ENCODE measurements at places on chromosomes 7 and 10.

DNA sequence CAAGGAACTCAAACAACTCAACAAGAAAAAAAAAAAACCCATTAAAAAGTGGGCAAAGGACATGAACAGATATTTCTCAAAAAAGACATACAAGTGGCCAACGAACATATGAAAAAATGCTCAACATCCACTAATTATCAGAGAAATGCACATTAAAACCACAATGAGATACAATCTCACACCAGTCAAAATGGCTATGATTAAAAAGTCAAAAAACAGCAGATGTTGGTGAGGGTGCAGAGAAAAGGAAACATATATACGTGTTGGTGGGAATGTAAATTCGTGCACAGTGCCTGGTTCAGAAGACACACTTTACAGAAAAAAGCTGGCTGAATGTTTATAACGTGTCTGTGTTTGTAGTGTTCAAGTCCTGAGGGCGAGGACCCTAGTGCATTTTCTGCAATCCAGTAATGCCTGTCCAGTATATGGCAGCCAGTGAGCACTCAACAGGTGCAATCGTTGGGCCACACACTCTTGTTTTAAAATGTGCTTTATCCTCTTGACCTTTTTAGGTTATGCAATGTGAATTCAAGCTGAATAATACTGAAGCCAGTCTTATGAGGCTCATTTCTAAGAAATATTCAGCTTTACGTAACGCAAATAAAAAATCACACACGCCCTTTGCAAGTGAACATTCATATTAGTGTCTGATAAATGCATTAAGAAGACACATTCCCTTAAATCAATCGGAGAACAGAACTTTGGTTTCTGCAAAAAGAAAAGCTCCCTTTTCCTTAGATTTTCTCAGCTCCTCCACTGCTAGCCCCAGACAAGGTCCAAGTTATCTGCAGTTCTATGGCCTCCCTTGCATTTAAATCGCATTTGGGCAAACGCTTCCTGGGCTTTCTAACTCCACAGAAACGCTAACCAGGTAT is 813 bp upstream of the MTURN start:
- DNase-seq = no peak

GRCh38 chr7:12228024-12228423 is 16.9 kb downstream of the TMEM106B start:
- no peak for DNase-seq

- no peak for DNase-seq
Measured at GRCh38 chr10:97734021-97734420, 2.9 kb upstream of the ZFYVE27 start.

DNA sequence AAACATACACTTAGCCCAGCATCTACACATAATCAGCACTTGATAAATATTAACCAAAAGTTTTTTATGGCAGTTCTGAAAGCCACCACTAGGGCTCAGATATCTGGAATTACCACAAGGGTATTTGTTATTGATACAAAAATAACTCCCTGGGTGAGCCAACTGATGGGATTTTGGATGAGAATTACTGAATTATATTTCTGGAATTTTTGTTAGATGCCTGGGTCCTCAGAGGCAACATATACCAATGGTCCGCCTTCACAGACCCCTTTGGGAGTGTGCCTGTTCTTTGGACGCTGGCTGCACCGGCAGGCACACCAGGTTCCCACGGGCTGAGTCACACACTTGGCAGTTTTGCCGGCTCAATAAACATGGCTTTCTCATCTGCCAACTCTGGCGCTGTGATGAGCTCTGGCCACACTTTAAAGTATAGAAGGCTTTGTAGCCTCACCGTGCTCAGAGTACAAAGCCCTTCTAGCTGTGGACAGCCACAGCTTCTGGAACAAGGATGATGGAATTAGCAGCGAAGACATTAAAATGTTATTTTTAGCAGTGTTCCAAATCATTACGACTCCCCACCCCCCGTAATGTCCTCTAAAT is 24.5 kb upstream of the EEPD1 start:
- peak; percentile 87 for DNase-seq

GRCh38 chr7:51085034-51085692 is 231.4 kb downstream of the COBL start:
- DNase-seq = no peak

GRCh38 chr10:29748109-29748650 is 113.4 kb upstream of the SVIL start:
- DNase-seq = no peak

- DNase-seq = no peak
Measured at GRCh38 chr10:354901-355617, 219.8 kb downstream of the ZMYND11 start.

- DNase-seq = no peak
Measured at GRCh38 chr10:129839285-129840195, 124.5 kb downstream of the EBF3 start.

- no peak for DNase-seq
Measured at GRCh38 chr10:131063311-131063710, 248.2 kb downstream of the TCERG1L start.

- DNase-seq = no peak
Measured at GRCh38 chr7:151891182-151891581, 14.3 kb upstream of the PRKAG2 start.

DNA sequence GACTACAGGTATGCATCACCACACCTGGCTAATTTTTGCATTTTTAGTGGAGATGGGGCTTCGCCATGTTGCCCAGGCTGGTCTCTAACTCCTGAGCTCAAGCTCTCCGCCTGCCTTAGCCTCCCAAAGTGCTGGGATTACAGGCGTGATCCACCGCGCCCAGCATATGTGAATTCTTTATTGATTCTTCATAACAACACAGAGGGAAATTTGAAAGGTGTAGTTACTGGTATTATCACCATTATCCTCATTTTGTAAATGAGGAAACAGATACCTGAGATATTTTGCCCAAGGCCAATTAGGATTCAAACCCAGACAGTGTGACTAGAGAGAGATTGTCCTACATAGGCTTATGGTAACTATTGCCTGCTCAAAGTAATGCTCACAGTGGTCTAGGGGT is 22.6 kb downstream of the TCF7L2 start:
- no peak for DNase-seq

DNA sequence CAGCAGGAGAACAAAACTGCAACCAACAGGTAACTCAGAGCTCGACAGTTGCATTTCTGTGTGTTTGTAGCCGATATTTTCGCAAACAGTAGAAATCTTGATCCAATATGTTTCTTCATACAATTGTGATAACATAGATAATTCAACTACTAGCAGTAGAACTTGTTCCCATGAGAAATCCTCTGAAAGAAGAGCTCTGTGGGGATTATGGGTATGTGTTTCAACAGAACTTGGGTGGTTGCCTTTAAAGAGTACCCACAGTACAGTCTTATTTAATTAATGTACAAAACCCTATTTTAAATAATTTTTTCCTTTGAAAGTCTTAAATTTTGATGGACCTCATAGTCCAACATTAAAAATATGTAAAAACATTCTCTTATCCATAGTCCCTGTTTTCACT is 266.1 kb downstream of the PARD3 start:
- no peak for DNase-seq

DNA sequence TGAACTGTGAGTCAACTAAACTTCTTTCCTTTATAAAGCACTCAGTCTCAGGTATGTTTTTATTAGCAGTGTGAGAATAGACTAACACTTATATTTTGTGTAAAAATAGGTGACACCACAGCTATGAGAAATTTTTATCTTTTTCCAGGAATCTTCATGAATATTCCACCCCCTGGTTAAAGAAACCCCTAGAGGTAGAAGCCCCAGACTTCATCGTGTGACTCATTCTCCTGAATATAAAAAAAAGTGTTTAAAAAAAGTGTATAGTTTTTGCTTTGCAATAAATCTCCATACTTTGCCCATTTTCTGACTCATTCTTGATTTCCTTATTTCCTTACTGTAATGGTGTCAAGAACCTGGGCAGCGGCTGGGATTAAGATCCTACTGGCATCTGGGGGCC is 667.6 kb upstream of the CELF2 start:
- no peak for DNase-seq

GRCh38 chr10:78433766-78434535 is 400.3 kb downstream of the RPS24 start:
- DNase-seq = no peak

- DNase-seq = no peak
Measured at GRCh38 chr10:12726971-12727831, 274.3 kb downstream of the CCDC3 start.

- no peak for DNase-seq
Measured at GRCh38 chr10:79270466-79271246, 76.6 kb upstream of the PPIF start.

DNA sequence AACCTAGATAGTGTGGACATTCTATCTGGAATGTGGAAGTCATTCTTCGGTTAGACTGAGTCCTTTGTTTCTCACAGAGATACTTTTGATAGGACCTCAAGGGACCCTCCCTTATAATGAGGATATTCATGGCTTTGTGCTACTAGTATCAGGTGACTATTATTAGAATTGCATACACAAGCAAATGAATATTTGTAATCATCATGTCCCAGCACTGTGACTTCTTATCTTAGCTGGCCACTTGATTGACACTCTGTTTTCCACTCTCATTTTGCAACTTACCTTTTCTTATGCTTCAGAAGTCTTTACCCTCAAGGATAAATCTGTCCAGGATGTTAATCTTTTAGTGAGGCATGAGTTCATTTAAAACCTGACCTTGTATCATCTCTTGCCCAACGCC is 268.2 kb upstream of the FZD1 start:
- DNase-seq = no peak

DNA sequence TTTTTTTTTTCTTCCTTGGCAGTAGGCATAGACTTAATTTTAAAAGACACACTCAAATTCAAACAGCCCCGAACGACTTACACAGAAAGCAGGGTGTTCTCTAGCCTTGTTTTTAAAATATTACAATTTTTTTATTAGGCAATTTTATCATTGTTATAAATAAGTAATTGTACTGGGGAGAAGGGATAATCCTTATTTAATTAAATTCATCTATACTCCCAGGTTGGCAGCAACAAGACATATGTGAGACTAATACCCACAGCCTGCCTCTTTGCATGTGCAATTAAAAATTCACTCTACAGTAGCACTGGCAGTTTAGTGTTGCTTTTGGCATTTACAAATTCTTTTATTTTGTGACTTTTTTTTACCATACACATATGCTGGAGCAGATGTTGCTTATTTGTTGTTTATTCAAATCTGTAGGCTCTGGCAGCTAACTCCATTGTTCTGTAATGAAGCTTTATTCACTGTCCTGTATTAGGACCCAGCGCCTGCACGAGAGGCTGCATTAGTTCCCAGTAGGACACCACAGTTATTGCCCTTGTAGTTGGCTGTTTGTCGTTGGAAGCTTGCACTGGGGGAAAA is 84.9 kb upstream of the PPP1R17 start:
- no peak for DNase-seq

DNA sequence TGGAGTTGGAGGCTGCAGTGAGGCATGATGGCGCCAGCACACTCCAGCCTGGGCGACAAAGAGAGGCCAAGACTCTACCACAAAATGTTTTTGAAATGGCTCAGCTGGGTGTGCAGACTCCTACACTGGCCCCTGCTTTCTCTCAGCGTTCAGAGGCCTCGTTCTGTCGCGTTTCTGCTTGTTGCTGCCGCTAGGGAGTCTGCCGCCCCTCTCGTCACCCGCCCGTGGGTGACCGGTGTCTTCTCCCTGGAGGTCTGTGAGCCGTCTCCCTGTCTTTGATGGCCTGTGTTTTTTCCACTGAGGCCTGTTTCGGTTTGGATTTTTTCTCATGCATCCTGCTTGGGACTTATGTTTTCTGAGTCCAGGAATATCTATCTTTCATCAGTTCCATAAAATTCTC is 23.6 kb upstream of the UNCX start:
- no peak for DNase-seq

DNA sequence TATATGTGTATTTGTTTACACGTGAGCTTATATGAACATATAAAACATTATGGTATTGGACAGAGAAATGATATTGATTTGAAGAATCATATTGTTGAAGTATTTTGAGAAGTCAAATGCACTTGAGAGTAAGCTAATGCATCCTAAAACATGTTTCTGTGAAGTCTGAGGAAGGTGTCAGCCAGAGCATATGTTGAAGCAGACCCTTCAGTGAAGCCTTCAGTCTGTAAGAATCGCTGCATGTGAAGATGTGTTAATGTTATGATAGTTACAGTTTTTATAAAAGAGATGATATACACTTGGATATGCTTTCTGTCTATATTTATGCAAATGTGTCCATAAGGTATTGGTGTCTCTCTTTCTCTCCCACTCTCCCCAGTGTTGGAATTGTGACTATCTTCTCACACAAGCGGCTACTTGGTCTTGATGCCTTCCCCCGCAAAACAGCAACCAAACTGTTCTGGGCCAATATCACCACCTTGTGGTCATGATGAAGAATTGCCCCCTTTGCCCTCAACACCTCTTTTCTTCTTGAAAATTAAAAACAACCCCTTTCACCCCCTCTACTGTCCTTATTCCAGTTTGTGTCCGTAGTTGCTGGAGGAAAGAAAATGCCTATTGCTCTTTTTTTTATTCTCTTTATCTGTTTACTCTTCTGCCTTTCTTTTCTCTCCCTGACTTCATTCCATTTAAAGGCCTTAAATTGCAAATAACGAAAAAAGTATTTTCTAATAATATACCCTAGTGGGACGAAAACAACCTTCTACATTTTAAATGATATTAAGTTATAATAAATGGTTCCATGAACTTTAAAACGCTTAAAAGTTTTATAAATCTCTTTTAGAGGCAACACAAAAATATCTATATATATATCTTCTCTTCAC is 64.9 kb downstream of the IKZF1 start:
- DNase-seq = no peak

DNA sequence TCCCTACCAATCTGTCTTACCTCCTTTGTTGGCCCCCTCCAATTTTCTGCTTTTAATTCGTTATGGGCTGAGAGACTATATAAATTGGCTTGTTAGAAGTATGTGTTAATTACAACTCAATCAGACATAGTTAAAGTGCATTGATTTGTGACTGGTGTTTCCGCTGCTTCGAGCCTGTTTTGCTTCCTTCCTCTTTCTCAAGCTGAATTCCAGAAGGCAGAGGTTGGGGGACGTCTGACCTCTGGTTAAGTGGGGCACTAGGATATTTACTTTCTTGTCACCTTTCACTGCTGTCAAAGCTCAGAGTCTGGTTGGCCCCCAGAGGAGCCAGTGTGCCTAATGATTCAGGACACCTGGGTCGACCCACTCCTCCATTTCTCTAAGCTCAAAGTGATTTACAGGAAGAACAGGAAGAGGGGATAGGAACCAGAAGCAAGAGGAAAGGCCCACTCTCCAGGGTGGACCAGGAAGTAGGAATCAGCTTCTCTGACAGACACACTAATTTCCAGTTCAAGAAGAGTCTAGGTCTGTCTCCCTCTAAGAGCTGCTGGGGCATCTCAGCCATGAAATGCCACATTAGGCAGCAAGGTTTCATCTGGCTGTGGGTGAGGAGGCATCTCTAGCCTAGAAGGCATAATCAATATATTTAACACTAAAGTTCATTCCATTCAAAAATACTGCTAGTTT is 397.2 kb upstream of the NPVF start:
- DNase-seq = no peak

DNA sequence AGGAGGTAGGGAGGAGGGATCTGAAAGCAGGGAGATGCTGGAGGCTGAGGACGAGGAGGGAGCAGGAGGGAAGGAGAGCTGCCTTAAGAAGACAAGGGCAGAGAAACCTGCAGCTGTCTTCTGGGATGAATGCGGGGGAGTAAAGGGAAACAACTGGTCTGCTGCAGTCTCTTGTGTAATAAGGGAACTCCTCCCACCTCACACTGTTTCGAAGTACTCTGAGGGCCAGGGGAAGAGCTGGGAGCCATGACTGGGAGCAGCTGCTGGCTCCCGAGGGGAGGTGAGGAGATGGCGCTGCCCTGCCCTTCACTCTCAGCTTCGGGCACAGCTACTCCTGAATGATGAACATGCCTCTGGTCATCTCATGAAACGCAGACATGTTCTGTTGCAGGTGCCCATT is 65.1 kb downstream of the CLEC2L start:
- DNase-seq = no peak

GRCh38 chr10:53699684-53700083 is 927.1 kb upstream of the MBL2 start:
- DNase-seq = no peak

Measured in GM04504 (cell line).